ENCODE measurements at places on chromosomes 4 and X.

DNA sequence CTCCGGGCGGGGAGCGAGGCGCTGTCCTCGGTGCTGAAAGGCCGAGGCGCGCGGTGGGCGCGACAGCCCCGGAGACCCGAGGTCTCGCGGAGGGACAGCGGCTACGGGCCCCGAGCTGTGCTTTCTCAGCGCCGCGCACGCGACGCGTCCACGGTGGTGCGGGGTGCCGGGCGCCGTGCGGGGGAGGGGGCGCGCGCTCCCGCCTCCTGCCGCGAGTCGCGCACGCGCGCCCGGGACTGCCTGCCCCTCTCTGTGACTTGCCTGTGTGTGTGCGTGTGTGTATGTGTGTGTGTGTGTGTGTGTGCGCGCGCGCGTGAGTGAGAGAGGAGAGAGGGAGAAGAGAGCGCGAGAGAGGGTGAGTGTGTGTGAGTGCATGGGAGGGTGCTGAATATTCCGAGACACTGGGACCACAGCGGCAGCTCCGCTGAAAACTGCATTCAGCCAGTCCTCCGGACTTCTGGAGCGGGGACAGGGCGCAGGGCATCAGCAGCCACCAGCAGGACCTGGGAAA, at the start of gene GRIA2:
GRIA2 (plus strand) TSS at position 358 of the 511 bp plus-strand sequence. CDS start 315 bp downstream, outside the sequence.
- peak; percentile 84 for DNase-seq

GRCh38 chrX:69018416-69019072, 146.7 kb downstream of the PJA1 start:
- no peak for DNase-seq

DNA sequence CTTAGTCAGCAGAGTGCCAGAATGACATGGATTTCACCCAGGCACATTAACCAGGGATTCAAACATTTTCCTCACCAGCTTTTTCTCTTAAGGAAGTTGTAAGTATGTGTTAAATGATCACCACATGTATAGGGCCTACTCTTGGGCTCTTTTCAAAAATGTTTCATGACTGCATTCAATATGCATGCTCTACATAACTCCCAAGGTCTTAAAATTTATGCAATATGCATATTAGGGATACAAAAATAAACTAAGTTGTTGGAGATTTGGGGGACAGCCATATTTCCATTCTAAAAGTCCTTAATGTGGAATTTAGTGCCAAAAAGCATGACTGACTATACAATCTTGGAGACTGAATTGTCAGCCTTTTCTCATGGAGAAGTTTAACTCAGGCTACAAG, 25.0 kb upstream of the TRPC5OS start:
- no peak for DNase-seq

DNA sequence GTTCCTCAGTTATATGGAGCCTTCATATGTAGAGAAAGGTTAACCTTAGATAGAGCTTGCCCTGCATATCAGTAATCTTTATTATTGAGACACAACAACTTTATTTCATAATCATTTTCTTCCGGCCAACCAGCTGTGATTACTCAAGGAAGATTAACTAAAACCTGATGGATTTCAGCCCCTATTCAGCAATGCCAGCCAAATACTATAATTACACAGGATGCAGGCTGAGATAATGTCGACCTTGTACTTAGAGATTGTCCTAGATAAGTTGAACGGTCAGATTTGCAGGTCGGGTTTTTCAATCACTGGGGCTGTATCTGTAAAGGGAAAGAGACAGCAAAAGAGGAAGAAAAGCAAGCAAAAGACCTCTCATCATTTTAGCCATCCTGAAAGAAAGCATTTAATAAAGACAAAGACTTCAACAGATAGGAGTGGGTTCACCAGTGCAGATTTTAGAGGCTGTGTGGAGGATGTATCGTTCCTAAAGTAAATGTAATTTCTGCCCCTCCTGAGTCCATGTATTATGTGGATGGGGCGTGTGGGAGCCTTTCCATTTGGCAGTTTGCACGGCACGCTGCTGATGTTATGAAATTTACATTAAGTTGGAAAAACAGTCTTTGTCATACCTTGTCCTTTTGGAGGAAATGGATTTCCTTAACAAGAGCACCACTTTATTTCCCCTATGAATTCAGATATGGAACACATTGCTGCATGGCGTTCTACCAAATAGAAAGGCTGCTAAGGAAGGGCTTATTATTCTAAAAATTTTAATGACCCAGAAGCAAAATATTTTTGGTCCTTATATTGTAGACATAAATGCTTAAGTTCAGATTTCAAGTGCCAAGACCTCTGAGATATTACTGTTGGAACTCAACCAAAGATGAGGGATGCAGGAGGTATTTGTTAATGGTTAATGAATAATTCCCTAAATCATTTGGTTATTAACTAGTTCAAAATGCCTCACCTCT, 496.7 kb downstream of the SPRY1 start:
- DNase-seq = no peak

- no peak for DNase-seq
Observed at GRCh38 chr4:177301126-177301639, 8.5 kb upstream of the NEIL3 start.

GRCh38 chrX:46216406-46216805, 328.8 kb downstream of the ZNF674 start:
- DNase-seq = no peak

DNA sequence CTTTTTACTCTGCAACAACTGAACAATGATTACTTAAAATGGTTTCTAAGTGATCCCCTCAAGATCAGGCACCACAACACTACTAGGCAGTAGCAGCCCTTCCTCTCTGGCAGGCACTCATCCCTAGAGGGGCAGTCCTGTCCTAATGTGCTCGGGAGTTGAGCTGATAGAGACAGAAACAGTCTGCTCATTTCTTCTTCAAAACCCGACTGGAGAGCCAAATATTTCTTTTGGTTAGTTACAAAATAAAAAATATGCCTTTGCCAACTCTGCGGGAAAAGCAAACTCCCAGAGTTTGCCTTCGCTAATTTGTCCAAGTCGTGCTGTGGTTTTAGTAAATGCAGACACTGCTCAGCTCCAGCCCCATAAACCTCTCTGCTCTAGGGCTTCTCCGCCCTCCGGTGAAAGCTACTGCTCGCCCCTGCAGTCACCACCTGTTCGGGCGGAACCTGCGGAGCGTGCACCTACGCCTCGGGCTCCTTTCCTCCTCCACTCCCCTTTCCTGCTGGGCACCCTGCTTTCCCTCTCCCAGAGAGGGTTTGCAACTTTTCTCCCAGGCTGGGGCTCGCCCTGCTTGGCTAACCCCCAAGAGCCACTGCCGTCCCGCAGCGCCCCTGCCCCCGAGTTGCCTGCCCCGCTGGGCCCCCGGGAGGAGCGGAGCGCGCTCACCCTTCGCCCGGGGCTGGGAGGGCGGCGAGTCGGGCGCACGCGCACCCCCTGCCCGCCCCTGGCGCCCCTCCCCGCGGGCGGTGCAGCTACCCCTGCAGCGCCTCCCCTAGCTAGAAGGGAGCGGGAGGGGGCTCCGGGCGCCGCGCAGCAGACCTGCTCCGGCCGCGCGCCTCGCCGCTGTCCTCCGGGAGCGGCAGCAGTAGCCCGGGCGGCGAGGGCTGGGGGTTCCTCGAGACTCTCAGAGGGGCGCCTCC, at the start of gene NPNT:
NPNT (plus strand) TSS at position 812 of the 923 bp plus-strand sequence. CDS start 182 bp downstream, outside the sequence.
- DNase-seq = peak; percentile 43

GRCh38 chr4:173277340-173277739, 56.8 kb downstream of the HMGB2 start:
- no peak for DNase-seq

DNA sequence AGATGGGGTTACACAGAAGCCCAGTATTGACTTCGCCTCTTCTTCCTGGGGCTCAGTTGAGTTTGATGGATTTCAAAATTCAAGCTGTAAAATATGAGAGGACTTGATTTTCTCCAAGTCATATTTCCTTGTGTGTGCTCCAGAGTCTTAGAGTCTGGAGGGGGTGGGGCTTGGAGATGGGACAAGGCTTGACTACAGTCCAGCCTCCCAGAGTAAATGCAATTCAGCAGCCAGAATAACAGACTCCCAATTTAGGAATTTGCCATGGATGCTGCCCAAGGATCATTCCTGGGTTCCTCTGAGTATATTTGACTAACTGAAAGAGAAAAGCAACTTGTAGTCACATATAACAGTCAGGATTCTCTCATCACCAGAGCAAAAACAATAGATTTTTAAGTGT, 53.7 kb upstream of the RBPJ start:
- no peak for DNase-seq

DNA sequence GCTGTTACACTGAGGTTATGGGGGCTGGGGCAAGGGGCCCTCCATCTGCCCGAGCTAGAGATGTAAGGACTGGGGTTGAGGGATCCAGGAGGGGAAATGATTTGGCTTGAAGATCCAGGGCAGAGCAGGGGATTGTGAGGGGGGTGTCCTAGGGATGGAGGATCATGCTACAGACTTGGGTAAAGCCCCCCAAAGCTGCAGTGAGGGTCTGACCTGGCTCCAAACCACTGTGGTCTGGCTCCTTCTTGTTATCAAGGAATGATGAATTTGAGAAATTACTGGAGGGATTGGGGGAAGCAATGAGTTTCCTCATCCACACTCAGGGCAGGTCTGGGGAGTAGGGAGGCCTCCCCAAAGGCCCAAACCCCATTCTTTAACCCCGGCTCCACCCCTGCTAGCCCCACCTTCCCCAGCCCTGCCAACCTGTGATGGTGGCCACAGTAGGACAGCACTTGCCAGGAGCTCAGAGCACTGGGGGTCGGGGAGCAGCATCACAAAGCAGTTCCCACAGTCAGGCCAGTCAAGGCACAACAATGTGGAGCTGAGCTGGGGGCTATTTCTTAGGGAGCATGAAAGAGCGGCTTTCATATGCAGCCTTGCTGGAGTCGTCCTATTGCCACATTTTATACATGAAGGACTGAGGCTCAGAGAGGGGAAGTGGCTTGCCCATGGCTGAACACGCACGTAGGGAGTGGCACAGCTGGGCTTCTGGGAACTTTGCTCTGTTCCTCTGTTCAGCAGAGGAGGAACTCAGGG, 165.5 kb downstream of the EFNB1 start:
- no peak for DNase-seq

All from WTC11 (cell line).